ENCODE measurements at places on chromosomes 7 and 10.

- DNase-seq: peak; percentile 5
Measured at GRCh38 chr10:35304649-35305048, 31.7 kb upstream of the CCNY start.

DNA sequence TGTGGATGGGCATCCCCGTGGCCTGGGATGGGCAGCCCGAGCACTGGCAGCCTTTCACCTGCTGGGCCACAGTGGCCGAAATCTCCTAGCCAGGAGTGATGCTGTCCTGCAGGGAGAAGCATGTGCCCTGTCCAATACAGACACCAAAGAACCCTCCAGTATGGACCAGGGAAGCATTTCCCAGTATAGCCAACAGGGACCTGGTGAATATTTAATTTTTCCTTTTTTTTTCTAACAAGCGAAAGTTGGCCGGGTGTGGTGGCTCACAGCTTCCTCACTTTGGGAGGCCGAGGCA is 11.0 kb downstream of the IMPDH1 start:
- DNase-seq: no peak

- DNase-seq: peak; percentile 16
Measured at GRCh38 chr7:28068811-28069216, 111.8 kb downstream of the JAZF1 start.

DNA sequence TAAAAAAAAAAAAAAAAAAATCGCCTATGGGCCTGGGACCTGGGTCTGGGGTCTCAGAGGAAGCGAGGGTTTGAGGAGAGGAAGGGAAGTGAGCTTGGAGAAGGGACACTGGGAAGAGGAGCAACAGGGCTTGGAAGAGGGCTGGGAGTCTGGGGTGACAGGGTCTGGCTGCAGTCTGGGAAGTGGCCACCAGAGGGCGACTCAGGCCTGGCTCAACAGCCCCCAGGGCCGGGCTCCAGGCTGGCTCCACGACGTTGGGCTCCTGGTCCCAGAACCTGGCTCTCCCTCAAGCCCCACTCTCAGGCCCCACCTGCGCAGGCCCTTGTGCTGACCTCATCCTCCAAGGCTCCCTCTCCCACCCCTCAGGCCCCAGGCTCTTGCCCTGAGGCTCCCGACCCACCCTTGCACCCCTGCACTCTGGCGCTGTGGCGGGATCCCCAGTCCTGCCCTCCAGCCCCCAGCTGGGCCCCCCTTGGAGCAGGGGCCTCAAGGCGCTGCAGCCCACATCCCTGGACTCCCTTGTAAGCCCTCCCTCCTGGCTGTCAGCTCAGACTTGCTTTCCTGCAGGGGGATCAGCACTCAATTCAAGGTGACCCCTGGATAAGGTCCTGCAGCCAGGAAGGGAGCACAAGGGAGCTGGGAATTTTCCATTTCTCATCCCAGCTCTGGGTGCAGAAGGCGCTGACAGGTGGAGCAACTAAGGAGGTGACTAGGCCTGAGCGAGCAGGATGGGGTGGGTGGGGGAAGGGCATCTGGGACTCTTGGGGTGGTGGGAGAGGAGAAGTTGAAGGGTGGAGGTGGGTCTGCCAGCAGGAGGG is 5.4 kb upstream of the SPACDR start:
- peak; percentile 74 for DNase-seq

GRCh38 chr7:44177570-44178131 is 11.6 kb downstream of the GCK start:
- no peak for DNase-seq

- DNase-seq: no peak
Measured at GRCh38 chr7:111012799-111013675, 77.9 kb upstream of the LRRN3 start.

- no peak for DNase-seq
Measured at GRCh38 chr10:27794157-27794556, 48.5 kb upstream of the MKX start.

DNA sequence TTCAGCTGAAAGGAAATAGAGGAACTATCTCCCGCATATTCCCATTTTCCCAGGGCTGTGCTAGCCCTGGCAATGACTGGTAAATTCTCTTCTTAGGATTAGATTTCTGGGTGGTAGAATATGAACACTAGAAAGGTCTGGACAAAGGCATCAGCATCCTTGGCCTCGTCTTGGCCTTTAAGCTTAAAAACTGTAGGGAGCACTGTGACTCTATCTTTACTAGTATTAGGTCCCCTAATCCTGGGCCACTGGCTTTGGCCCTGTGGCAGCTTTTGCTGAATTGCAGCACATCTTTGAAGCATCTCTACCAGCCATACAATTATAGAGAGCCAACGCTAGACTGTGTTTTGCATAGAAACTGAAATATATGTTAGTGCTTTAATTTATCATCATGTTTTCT is 41.5 kb upstream of the EBLN1 start:
- peak; percentile 3 for DNase-seq

- DNase-seq: no peak
Measured at GRCh38 chr7:103824251-103824650, 165.2 kb downstream of the RELN start.

DNA sequence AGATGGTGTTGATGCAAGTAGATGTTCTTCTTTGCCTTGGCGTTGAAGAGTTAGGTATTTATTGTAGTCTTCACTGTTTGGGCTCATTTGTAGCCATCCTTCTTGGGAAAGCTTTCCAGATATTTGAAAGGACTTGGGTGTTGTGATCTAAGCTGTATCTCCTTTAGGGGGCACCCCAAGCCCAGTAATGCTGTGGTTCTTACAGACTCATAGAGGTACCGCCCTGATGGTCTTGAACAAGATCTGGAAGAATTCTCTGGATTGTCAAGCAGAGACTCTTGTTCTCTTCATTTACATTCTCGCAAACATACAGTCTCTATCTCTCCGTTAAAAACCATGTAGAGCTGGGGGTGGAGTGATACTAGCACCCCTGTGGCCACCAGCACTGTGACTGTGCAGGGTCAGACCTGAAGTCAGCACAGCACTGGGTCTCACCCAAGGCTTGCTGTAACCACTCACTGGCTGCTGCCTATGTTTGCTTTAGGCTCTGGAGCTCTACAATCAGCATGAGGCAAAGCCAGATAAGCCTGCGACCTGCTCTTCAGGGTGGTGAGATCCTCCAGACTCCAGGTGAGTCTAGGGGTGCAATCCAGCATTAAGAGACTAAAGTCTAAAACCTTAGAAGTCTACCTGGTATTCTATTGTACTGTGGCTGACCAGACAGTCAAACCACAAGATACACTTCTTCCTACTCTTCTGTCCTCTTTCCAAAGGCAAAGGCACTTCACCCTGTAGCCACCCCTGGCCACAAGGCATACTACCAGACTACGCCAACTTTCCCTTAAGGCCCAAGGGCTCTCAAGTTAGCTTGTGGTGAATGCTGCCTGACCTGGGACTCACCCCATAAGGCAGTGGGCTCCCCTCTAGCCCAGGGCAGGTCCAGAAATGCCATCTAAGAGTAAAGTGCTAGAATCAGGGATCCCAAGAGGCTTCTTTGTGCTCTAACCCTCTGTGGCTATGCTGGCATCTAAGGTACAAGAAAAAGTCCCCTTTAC is 209.7 kb upstream of the TMEM196 start:
- DNase-seq: peak; percentile 2

DNA sequence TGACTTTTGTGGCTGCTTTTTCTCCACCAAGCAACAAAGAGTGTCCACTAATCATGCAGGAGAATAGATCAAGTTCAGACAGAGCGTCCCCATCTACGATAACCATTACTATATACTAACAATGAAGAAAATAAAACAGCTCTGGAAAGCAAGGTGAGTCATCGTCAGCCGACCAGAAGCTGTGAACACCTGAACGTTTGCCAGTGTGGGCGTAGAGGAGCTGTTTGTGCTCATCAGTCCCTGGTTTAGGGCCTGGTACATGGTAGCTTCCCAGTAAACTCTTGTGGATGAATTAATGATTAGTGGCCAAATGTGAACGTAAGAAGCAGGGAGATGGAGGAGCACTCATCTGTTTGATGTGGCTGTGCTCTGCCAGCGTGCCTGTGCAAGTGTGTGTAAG is 180.7 kb downstream of the EVX1 start:
- no peak for DNase-seq

GRCh38 chr7:1987084-1987535 is 245.6 kb downstream of the MAD1L1 start:
- no peak for DNase-seq

DNA sequence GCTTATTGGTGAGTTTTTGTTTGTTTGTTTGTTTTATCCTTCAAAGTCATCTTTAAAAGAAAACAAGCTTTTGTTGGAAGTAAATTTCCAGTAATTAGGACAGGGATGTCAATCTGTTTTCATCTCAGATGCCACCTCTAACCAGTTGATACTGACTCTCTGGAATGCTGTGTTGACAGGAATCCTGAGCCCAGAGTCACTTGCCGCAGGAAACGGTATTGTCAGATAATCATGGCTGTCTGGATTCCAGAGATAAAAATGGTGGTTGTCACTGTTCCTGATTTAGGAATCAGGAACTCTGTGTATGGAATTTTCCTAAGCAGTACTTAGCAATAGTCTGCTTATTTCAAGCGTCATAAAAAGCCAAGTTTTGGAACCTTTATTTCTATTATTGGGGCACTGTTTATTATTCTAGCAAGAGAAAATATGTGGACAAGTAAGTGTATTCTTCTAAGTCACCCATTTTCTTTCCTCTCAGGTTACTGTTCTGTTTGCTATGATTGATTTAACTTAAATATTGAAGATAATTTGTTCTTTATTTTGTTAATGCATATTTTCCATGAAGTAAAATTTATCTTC is 39.2 kb downstream of the CDC123 start:
- peak; percentile 48 for DNase-seq

DNA sequence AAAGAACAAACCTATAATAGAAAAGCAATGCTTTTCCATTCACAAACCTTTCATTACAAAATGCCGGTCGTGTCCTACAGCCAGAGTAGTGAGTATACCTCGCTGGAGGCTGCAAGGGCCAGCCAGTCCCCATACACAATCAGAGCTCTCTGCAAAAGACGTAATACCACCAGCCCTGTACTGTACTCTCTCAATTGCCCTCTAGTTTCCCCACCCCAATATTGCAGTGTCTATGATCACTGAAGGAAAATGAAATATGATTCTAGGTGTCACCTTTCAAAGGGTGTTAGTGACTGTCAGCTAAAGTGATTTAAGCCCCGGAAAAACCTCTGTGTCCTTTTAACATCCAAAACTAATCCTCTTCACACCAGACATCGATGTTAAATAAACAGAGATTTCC is 24.8 kb downstream of the PLXNA4 start:
- no peak for DNase-seq

DNA sequence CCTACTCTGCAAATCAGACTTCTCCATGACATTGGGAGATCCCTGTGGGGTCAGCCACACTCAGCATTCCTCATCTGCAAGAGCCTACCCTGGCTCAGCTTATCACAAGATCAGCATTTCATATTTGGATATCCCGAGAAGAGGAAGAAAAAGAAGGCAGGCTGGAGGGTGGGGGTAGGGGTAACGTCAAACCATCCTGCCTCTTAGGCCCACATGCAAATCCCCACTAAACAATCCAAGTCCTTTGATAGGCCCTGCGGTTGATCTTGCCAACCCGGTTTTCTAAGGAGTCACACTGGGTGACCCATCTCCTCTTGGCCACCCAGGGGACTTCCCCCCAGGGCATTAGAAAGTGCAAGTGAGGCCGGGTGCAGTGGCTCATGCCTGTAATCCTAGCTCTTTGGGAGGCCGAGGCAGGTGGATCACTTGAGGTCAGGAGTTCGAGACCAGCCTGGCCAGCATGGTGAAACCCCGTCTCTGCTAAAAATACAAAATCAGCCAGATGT is 128.0 kb upstream of the CALN1 start:
- DNase-seq: no peak

DNA sequence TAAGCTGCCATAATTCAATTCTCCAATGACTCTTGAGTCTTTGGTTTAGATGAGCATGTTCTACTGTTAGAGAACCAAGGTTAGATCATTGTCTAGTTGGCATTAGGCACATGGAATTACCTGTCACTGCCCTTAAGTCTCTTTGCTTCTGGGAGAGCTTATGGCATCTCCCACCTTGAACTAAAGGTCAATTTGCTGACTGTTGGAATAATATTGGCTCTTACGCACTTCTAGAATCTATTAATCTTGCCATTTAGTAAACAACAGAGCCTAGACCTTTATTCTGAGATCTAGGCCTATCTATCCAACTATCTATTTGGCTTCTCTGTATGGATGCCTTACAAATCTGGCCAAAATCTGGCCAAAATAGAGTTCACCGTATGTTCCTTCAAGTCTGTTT is 232.0 kb downstream of the STK31 start:
- DNase-seq: no peak

- DNase-seq: no peak
Measured at GRCh38 chr7:32061346-32061745, 8.9 kb downstream of the PDE1C start.

- no peak for DNase-seq
Measured at GRCh38 chr10:55627501-55628051, 733.5 kb downstream of the ZWINT start.

- DNase-seq: no peak
Measured at GRCh38 chr10:94065362-94065761, 71.6 kb downstream of the PLCE1 start.

- no peak for DNase-seq
Measured at GRCh38 chr7:130927062-130927461, 193.1 kb upstream of the KLF14 start.

- no peak for DNase-seq
Measured at GRCh38 chr7:22292531-22292930, 64.4 kb downstream of the RAPGEF5 start.

Measured in lung microvascular endothelial cell (primary cell).